ENCODE measurements at places on chromosomes 2 and 18. TPM values are rescaled to one million over a fixed set of nuclear protein-coding genes. Genes with fewer than 3 reads are reported as not detected.

HRH4 gene
- not detected for total RNA-seq

COLEC12 gene
- total RNA-seq, result 4.7 TPM

ASB18 gene
- not detected for total RNA-seq

GPR75 gene
- 1.1 TPM for total RNA-seq

NTSR2 gene
- total RNA-seq, result not detected

SERPINB2 gene
- total RNA-seq, result 0.29 TPM

TM4SF20 gene
- total RNA-seq, result 4.2 TPM

LOXHD1 gene
- total RNA-seq, result not detected

Data from colonic mucosa (tissue), 4 donors.